ENCODE measurements at places on chromosomes 1 and 21.

- no peak for DNase-seq
Measured at GRCh38 chr1:26350701-26351589, 3.0 kb downstream of the CRYBG2 start.

DNA sequence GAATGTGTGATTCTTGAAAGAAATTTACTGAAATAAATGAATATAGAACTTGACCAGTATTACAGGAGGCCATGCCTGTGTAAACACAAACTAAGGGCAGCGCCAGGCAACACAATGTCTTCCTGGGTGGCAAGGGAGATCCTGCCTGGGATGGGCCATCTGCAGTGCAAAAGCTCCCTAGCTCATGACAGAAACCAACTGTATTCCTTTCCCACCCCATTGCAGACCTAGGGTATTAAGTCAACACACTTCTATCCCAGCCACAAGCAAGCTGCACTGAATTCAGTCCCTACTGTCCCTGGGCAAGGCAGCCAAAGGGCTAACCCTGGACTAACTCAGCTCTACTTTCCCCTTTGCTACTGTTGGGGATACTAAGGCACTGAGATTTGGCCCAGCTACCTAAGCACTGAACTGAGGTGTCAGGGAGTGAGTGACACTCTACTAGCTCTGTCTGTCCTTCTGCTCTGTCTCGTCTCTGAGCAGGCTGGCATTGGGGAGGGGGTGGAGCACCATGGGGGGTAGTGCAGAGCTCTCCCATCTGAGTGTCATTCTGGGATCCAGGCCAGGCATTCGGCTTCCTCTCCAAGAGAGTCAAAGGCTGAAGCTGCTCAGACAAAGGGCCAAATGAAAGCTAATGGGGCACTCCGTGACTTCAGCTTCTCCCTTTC is 2.5 kb downstream of the INKA2 start:
- DNase-seq: no peak

GRCh38 chr1:55088413-55088812 is 49.1 kb downstream of the PCSK9 start:
- DNase-seq: no peak

DNA sequence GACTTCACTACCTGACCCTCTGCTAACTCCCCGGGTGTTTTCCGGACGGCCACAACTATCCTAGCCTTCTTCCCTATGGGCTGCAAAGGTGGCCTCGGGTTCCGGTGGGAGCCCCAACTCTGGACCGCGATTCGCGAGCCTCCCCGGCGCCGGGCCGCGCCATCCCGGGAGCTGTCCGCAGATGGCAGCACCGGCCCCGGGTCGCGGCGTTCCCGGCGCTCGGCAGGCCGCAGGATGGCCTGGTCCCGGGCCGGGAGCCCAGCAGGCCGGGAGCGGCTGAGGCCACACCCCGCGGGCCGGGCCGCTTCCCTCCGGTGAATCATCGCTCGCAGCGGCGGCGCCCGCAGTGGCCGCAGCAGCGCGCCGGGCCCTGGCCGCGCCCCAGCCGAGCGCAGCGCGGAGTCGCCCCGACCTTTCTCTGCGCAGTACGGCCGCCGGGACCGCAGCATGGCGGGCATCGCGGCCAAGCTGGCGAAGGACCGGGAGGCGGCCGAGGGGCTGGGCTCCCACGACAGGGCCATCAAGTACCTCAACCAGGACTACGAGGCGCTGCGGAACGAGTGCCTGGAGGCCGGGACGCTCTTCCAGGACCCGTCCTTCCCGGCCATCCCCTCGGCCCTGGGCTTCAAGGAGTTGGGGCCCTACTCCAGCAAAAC is at the start of gene CAPN2:
TSS of gene CAPN2 (plus strand) at position 346 of the 656 bp plus-strand sequence. CDS start at position 448, 102 bp downstream.
- DNase-seq: peak; percentile 45

DNA sequence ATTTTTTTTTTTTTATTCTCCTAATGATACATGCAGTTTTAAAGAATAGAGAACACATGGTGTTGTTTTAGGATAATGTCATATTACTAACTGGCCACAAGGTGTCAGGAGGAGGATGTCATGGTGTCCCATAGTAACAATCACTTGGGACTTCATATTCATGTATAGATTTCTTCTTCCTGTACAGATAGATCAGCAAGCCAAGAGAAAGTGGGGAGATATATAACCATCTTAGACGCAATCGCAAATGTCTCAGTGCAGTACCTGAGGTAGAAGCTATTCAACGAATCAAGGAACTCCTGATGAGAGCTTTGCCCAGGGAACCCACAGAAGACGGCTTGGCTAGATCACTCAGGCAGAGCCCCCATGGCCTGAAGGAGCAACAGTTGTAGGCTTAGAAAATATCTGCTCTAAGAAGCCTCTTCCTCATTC is 12.3 kb downstream of the OR2T11 start:
- DNase-seq: no peak

GRCh38 chr1:22537441-22538139 is 25.7 kb upstream of the EPHA8 start:
- no peak for DNase-seq

DNA sequence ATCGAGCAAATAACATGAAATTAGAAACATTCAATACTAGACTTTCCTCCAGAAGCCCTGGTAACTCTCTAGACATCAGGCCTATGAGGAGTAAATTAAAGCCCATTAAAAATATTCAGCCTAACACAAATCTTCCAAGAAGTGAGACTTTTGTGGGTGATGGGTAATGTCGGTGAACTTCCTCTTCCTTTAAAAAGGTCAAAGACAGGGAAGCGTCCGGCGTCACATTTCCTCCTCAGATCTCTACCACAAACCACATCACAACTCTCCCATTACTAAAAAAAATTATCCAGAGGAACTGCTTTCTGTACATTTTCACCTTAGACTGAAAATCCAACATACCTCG is 1.4 kb downstream of the EIF4G3 start:
- DNase-seq: no peak

DNA sequence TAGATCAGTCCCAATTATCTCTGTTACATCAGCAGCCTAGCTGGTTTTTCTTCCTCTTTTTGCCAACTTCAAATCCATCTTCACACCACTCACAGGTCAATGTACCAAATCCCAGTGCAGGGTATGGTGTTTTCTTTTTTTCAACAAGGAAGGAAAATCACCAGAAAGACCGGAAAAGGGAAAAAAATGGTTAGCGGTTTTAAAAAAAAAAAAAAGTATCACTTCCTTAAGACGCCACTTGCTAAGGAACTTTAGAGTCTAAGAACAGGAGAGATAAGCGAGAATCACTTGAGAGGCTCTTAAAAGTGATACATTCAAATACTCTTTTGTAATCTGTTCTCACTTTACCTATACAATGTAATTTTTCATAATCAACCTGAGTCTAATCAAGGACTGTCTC is 3.1 kb upstream of the OR10J1 start:
- DNase-seq: no peak

DNA sequence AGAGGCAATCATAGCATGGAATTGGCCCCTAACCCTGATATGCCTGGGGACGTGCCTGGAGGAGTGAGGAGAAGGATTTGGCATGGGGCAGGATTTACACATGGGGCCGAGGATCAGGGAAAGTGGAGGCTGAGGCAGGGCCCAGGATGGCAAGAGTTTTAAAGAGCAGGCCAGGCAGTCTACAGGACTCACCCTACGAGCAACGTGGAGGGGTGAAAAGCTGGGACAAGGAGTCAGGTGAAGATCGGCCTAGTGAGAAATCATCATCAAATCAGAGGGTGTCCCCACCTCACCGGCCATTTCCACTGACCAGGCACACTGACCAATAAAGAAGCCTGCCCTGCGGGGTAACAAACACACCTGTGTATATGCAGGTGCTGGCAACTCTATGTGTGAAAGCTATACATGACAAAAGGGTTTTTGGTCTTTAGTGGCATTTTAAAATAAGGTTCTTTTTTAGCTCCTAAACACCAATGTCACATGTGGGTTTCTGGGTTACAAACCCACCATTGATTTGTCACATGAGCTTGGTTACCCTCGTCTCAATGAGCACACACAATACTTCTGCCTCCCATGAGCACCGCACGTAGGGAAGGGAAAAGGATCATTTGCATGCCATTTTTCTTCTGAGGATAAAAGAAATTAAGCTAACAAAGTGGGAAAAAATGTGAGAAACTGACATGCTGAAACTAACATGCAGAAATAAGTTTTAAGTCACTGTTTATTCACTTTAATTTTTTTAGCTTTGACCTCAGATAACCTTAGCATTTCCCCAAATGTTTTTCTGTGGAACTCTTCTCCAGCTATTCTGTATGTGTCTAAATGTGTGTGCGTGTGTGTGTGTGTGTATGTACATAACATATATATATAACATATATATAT is 168.1 kb upstream of the EDN2 start:
- no peak for DNase-seq

DNA sequence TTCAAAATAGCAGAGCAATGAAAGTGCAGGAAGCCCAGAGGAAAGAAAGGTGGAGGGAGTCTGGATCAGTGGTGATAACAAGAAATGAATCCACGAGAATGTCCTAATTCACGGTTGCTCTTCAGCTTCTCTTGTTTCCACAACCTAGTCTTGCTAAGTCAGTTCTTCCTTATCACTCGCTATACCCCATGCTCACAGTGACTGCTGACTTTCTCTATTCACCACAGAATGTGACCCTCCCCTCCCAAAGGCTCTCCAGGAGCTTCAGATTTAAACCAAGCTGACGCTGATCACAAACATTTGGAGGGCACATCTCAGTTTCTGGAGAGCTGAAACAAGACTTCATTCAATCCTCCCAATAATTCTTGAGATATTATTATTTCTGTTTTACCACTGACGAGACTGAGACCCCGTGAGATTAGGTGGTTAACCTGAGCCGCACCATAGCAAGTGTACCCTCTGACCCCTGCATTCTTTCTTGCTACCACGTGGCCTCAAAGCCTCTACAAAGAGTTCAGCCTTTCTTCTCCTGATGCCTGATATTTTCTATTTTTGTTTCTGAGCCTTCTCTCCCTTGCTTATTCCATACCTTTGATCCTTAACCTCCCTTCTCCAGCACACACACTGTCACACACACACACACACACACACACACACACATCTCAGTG is 10.7 kb upstream of the CCN1 start:
- no peak for DNase-seq

DNA sequence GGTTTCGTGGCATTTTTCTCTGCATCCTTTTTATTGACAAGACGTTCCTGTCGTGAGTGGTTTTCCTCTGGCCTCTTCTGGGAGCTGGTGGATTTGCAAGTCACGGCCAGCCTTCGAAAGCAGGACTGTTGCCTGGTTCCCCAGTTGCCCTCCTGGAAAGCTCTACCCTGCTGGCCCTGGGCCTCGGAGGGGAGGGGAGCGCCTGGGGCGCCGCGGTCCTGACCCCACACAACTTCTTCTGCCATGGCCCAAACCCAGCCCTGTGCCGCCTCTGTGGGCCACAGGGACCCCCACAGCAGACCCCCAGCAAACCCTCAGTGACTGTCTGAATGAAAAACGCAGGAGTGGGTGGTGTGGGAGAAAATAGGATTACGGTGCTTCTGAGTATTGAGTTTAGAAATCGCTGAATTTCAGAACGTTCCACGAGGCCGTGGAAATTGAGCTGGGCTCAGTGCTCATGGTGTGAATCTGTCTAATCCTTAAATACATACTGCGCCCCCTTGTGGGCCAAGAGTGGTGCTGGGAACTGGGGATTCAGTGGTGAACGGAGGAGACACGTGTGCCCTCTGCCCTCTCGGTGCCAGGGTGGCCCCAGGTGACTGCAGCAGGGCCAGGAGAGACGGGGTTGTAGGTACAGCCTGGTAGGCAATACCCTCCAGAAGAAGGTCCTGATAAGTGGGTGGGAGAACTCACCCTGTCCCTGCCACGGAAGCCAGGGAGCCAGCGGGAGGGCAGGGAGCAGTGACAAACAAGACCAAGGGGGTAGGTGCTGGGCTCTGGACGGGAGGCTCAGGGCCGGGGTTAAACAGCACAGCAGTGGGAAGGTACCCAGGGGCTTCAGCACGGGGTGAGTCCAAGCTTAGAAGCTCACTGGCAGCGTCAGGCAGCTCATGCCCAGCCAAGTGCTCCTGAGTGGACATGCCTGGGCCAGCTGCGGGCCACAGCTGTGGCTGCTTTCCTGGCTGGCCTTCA is 101.2 kb upstream of the COL6A1 start:
- DNase-seq: peak; percentile 12
